ENCODE measurements at places on chromosomes 2 and 18.

GRCh38 chr2:46184794-46185583 lies 112.2 kb upstream of the EPAS1 start:
- no peak for DNase-seq

GRCh38 chr2:232974396-232974795 lies 38.7 kb downstream of the NGEF start:
- no peak for DNase-seq

DNA sequence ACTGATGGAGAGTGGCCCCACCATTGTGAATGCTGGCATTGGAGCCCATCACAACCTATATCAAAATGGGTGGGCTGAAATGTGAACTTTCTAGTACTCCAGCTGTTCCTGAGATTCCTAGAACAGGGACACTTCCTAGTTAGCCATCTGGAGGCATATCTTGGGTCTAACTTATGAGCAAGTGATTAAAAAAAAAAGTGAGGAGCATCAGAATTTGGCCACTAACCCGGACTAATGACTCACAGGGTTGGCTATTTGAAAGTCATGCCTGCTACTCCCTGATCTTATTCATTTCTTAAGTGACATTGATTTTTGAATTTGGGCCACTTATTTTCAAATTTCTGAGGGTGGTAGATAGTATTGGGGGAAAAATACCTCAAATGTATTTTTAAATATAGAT lies 216.6 kb downstream of the HRH4 start:
- DNase-seq, result peak; percentile 14

DNA sequence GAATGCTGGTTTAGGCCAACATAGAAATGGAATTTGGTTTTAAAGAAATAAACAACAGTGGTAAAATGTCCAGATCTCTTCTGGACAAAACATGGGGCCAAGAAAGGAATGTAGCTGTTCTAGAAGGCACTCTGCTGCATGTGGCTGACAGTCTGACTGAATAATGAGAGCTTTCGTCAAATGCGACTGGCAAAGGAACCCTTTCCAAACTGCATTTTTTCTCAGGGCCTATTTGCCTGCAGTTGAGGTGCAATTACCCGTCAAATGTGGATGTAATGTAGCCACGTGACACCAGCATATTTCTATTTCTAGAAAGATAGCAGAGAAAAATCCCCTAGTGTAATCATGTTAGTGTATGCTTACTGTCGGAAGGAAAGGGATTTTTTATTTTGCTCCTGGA lies 741.2 kb downstream of the NRXN1 start:
- no peak for DNase-seq

GRCh38 chr2:30315391-30316063 lies 84.2 kb downstream of the LBH start:
- no peak for DNase-seq

DNA sequence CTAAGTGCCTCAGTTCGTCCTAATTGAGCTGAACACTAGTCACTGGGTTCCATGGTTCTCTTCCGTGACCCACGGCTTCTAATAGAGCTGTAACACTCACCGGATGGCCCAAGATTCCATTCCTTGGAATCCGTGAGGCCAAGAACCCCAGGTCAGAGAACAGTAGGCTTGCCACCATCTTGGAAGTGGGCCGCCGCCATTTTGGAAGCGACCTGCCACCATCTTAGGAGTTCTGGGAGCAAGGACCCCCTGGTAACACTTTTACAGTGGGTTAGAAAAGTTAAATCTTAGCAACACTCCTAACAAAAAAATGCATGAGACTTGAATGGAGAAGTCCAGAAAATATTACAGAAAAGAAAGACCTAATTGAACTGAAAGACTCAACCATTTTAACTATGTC lies 84.5 kb downstream of the TMEM18 start:
- no peak for DNase-seq

- DNase-seq, result no peak
Observed at GRCh38 chr18:57052173-57052572, 94.7 kb upstream of the BOD1L2 start.

DNA sequence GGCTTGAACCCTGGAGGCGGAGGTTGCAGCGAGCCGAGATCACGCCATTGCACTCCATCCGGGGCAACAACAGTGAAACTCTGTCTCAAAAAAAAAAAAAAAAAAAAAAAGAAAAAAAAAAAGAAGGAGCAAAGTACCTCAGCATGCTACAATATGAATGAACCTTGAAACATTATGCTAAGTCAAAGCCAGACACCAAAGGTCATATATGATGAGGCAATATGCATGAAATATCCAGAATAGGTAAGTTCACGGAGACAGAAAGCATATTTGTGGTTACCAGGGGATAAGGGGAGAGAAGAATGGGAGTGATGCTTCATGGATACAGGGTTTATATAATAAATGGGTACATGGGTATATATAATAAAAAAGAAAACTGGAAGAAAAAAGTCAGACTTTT lies 93.3 kb downstream of the PRELID3A start:
- no peak for DNase-seq

- DNase-seq, result peak; percentile 61
Observed at GRCh38 chr2:177467646-177468045, 75.1 kb downstream of the AGPS start.

DNA sequence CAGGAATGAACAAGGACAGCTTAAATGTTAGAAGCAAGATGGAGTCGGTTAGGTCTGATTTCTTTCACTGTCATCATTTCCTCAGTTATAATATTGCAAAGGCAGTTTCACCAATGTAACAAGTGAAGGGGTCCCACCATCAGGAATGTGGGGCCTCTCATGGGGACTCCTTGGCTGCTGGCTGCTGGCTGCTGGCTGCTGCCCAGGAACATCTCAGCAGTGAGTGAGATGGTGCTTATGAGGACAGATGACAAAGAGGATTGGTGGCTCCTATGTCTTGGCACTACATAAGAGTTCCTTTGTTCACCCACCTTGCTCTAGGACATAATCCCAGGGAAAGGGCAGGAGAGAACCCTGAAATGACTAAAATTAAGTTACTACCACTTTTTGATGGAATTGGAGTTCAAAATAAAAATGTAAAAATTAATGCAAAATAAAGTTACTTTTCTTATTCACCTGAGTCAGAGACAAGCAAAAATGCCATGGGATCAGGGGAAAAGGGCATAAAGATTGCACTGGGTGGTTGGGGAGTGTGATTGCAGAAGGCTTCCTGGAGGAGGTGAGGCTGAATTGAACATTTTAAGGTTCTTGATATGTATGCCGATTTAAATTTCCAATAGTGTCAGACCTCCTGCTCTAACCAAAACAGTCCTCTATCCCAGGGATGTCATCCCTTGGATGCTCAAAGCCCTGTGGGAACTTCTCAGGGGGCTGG lies 23.4 kb downstream of the TMEM177 start:
- no peak for DNase-seq
